A549 (cell line): ENCODE measurements at places on chromosomes 7 and 10. TPM values are rescaled to one million over a fixed set of nuclear protein-coding genes. Genes with fewer than 3 reads are reported as not detected.

MIOS gene
- polyA plus RNA-seq, result 19.1 to 21.3 TPM (median 20.3 TPM) in 3 replicates

SLC29A4 gene
- polyA plus RNA-seq, result 10.3 to 14.8 TPM (median 12.6 TPM) in 3 replicates

SNX10 gene
- polyA plus RNA-seq, result 4.5 to 5.5 TPM (median 5.1 TPM) in 3 replicates

NYAP1 gene
- 1.5 to 3.7 TPM (median 3.1 TPM) in 3 replicates for polyA plus RNA-seq

JCAD gene
- polyA plus RNA-seq, result 4.4 to 6.4 TPM (median 5.5 TPM) in 3 replicates

DENND2A gene
- 0.37 to 0.54 TPM (median 0.38 TPM) in 3 replicates for polyA plus RNA-seq

GPR15LG gene
- not detected in 3 replicates for polyA plus RNA-seq

SDHAF3 gene
- 53.3 to 56.0 TPM (median 53.8 TPM) in 3 replicates for polyA plus RNA-seq

TMEM270 gene
- not detected in 3 replicates for polyA plus RNA-seq

CASD1 gene
- 13.6 to 16.6 TPM (median 16.3 TPM) in 3 replicates for polyA plus RNA-seq

HOXA9 gene
- 1.1 to 1.4 TPM (median 1.3 TPM) in 3 replicates for polyA plus RNA-seq

SYT15B gene
- polyA plus RNA-seq, result 1.9 to 2.1 TPM (median 2.0 TPM) in 3 replicates

TACC2 gene
- 66.2 to 83.3 TPM (median 81.8 TPM) in 3 replicates for polyA plus RNA-seq

MRC1 gene
- polyA plus RNA-seq, result 0.01 to 0.03 TPM in 2 of 3 replicates, not detected in the other

CDC14C gene
- 0.05 to 0.06 TPM in 2 of 3 replicates, not detected in the other for polyA plus RNA-seq

INTS15 gene
- polyA plus RNA-seq, result 13.6 to 14.7 TPM (median 14.5 TPM) in 3 replicates

PON1 gene
- polyA plus RNA-seq, result 0.93 to 1.8 TPM (median 1.1 TPM) in 3 replicates

GDF10 gene
- polyA plus RNA-seq, result 0.04 to 0.10 TPM (median 0.09 TPM) in 3 replicates

GSTO2 gene
- polyA plus RNA-seq, result 1.3 to 1.9 TPM (median 1.8 TPM) in 3 replicates

OR2A12 gene
- not detected in 3 replicates for polyA plus RNA-seq

TSPAN33 gene
- 4.9 to 5.3 TPM (median 5.0 TPM) in 3 replicates for polyA plus RNA-seq

NRG3 gene
- polyA plus RNA-seq, result not detected in 3 replicates

OR2A5 gene
- polyA plus RNA-seq, result not detected in 3 replicates

DNA2 gene
- 13.4 to 16.5 TPM (median 14.5 TPM) in 3 replicates for polyA plus RNA-seq

UPF2 gene
- 16.5 to 18.5 TPM (median 17.3 TPM) in 3 replicates for polyA plus RNA-seq

GNAT3 gene
- polyA plus RNA-seq, result not detected in 3 replicates

TBRG4 gene
- polyA plus RNA-seq, result 82.2 to 88.8 TPM (median 86.9 TPM) in 3 replicates

PAPOLB gene
- polyA plus RNA-seq, result not detected in 3 replicates

ZNF853 gene
- polyA plus RNA-seq, result 1.6 to 2.1 TPM (median 1.8 TPM) in 3 replicates

ABCB4 gene
- not detected in 3 replicates for polyA plus RNA-seq

HOXA11 gene
- polyA plus RNA-seq, result 0.59 to 0.84 TPM (median 0.61 TPM) in 3 replicates

NPFFR1 gene
- polyA plus RNA-seq, result not detected in 3 replicates

SOSTDC1 gene
- polyA plus RNA-seq, result not detected in 3 replicates

PRR15 gene
- 0.88 to 2.5 TPM (median 1.9 TPM) in 3 replicates for polyA plus RNA-seq

ZWINT gene
- polyA plus RNA-seq, result 105 to 123 TPM (median 116 TPM) in 3 replicates

METTL27 gene
- 4.9 to 5.8 TPM (median 5.3 TPM) in 3 replicates for polyA plus RNA-seq

NPSR1 gene
- polyA plus RNA-seq, result not detected in 3 replicates

WDR86 gene
- 0.17 to 0.28 TPM (median 0.18 TPM) in 3 replicates for polyA plus RNA-seq

SPDYE3 gene
- polyA plus RNA-seq, result 0.04 TPM in 1 of 3 replicates, not detected in the others

OR2A42 gene
- not detected in 3 replicates for polyA plus RNA-seq

USP6NL gene
- 10.4 to 11.7 TPM (median 10.6 TPM) in 3 replicates for polyA plus RNA-seq

LRRD1 gene
- polyA plus RNA-seq, result not detected in 3 replicates

CALML3 gene
- polyA plus RNA-seq, result not detected in 3 replicates

SMO gene
- polyA plus RNA-seq, result 14.2 to 18.3 TPM (median 15.7 TPM) in 3 replicates

CASTOR2 gene
- polyA plus RNA-seq, result 4.6 to 5.2 TPM (median 4.8 TPM) in 3 replicates

CFAP46 gene
- polyA plus RNA-seq, result 1.5 to 1.8 TPM (median 1.6 TPM) in 3 replicates

PIK3AP1 gene
- 1.1 to 1.9 TPM (median 1.6 TPM) in 3 replicates for polyA plus RNA-seq

CYP26C1 gene
- not detected in 3 replicates for polyA plus RNA-seq
